ENCODE measurements at places on chromosomes 2 and 18.

GRCh38 chr2:20451341-20451740 is 4.5 kb downstream of the RHOB start:
- DNase-seq: no peak

GRCh38 chr2:8231902-8232301 is 450.0 kb upstream of the ID2 start:
- no peak for DNase-seq

GRCh38 chr2:201344663-201345366 is 12.3 kb downstream of the FLACC1 start:
- no peak for DNase-seq

DNA sequence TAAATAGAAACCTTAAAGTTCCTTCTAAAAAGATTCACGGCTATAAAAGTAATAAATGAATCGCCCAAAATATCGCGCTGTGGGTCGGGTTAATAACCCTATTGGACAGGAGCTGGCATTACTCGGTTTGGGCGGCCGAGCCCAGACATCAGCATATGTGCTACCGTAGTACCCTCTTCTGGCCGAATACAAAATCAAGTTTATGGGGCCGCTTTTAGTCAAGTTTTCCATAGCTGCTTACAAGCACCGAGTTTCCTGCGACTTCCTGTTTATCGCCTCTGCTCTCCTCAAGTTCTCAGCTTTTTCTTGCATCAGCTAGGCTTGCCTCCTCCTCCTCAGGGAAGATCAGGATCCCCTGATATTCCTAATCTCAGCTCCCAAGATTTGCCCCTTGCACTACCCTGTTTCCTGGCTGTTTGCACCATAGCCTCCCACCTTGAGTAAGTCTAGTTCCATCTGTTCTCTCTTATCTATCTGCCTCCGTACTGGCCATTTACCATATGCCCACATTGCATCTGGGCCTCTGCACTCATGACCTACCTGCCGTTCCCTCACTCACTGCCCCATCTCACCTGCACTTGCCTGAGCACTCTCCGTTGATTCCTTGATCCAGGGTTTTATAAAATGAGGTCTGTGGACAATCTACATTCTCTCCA is 56.1 kb downstream of the SLC35F5 start:
- peak; percentile 78 for DNase-seq

DNA sequence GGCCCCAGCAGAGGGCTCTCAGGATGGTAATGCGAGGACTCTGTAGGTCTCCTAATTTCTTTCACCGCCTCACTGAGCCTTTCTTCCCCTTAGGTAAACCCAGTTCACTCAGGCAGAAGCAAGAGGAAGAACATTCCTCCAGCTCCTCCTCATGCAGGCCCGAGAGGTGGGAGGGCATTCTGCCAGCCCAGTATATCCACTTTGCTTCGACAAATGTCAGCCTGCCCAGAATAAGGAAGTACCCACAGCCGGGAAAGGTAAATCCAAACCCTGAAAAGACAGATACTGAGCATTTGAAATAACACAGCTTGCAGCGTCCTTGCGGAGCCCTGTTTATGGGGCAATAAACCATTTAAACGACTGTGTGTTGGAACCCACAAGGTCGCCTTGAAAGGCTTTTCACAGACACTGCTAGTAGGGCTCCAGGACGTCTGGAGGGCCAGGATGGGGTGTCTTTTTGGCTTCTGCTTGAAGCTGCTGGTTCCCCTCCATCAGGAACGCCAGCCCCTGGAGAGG is 63.0 kb upstream of the STPG4 start:
- no peak for DNase-seq

GRCh38 chr2:197920088-197920487 is 115.7 kb downstream of the PLCL1 start:
- DNase-seq: no peak

DNA sequence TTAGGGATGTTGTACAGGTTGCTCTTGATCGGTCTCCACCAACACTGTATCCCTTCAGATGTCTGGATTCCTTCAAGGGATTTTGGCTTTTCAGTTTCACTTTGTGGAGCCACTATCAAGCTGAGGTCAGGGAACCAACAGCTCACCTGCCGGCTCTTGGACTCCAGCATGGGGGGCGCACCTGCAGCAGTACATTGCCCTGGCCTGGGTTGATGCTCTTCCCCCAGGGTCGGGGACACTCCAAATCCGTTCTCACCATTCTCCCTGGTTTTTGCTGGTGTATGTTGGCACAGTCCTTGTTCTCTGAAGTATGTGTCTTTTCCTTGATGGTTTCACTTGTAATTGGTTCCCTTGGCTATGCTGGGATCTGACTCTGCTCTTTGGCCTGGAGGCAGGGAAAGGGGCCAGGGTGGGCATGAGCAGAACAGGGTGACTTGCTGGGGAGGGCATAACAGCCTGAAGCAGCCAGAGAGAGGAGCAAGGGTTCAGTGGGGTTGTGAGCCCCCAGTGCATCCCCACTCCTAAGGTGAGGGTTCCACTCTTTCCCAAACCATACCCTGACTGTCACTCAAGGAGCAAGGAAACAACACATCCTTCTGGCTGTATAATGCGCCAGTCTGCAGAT is 5.1 kb downstream of the ARHGEF4 start:
- DNase-seq: no peak

DNA sequence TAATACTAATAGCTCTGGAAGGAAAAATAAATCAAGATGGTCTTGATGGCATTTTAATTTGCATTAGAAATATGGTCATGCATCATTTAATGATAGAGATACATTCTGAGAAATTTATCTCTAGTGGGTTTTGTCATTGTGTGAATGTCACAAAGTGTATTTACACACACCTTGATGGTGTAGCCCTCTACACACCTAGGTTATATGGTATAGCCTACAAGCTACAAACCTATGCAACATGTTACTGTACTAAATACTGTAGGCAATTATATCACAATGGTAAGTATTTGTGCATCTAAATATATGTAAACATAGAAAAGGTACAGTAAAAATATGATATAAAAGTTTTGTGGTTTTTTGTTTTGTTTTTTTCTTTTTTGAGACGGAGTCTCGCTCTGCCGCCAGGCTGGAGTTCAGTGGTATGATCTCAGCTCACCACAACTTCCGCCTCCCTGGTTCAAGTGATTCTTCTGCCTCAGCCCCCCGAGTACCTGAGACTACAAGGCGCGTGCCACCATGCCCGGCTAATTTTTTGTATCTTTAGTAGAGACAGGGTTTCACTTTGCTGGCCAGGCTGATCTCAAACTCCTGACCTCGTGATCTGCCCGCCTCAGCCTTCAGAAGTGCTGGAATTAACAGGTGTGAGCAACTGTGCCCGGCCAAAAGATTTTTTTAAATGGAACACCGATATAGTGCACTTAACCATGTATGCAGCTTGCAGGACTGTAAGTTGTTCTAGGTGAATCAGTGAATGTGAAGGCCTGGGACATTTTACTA is 83.7 kb upstream of the UBXN4 start:
- DNase-seq: peak; percentile 75

DNA sequence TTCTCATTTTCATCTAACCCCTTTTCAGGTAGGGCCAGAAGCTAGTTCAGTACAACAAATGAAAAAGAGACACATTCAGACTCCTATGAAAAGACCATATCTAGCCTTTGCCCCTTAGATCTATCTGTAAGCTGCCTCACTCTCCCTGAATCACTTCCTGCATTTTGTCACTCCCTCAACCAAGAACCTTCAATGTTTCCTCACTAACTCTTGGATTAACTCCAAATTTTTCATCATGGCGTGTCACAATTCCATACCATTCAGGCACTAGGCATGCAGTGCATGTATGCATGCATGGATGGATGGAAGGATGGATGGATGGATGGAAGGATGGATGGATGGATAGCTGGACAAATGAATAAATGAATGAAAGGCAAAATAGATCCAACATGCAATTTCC is 356.9 kb downstream of the TNS1 start:
- DNase-seq: no peak

- DNase-seq: peak; percentile 81
Observed at GRCh38 chr2:102147935-102148334, 5.4 kb downstream of the IL1R1 start.

- DNase-seq: no peak
Observed at GRCh38 chr2:4753721-4754120, 938.5 kb upstream of the SOX11 start.

DNA sequence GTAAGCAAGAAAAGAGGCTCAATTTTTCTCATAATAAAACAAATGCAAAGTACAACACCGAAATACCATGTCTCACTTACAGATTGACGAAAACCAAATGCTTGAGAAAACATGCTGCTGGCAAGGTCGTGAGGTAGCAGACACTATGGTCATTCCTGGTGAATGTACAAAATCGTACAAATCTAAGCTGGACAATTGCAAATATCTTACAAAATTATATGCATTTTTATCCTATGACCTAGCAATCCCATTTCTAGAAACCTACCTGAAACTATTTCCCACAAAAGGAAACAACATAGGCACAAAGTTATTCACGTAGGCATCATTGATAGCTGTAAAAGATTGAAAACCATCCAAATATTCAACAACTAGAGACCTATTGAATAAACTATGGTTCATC is 54.0 kb downstream of the SCG2 start:
- no peak for DNase-seq

GRCh38 chr18:5556310-5556974 is 12.6 kb upstream of the EPB41L3 start:
- DNase-seq: no peak

DNA sequence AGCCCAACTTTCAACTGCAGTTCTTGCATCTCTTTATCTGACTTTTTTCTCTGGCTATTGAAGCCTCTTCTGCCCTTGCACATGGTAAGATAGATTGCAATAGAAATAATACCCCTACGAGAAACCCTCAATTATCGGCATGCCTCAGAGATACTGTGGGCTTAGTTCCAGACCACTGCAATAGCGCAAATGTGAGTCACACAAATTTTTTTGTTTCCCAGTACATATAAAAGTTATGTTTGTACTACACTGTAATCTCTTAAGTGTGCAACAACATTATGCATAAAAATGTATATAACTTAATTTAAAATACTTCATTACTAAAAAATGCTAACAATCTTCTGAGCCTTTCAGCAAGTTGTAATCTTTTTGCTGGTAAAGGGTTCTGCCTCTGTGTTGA is 124.7 kb downstream of the PDE1A start:
- DNase-seq: no peak

GRCh38 chr2:33696234-33696633 is 97.1 kb upstream of the FAM98A start:
- DNase-seq: no peak

DNA sequence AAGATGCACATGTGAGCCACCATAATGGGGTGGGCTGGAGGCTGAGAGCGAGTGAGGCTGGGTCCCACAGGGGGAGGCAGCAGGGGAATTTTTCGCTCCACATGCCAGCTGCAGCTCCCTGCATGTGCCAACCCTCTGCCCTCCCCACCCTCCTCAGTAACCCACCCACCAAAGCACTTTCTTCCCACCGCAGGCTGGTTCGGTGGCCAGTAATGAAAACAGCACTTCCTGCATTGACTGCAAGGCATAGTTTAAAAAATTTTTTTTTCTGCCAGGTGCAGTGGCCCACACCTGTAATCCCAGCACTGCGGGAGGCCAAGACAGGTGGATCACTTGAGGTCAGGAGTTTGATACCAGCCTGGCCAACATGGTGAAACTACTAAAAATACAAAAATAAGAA is 147.5 kb upstream of the TTC39C start:
- no peak for DNase-seq

DNA sequence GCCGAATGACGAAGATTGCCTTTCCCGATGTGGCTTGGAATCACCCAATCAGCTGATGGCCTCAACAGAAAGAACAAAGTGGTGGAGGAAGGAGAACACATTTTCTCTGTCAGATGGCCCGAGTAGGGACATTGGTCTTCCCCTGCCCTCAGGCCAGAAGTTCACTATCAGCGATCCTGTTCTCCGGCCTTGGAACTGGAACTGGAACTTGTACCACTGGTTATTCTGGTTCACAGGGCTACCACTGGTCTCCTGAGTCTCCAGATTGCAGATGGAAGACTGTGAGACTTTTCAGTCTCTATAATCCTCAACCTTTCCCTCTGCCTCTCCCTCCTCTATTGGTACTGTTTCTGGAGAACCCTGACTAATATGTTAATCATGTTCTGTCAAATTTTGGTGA is 180.4 kb downstream of the ANKRD30B start:
- no peak for DNase-seq

DNA sequence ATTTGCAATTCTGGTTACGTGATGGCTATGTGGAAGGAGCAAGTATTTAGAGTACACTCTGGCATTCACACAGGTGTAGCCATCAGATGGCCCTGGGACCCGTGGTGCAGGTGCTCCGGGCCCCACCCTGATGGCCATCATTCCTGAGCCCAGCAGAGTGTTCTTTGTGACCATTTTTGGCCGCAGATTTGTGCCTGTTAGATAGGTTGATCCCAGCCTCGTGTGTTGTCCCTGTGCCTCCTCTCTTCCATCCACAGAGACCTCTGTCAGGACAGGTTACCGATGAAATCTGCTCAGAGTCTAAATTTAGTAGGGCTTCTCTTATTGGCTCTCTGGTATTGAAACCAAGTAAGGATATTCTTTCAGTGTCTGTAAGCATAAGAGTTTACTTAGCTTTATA is 33.9 kb downstream of the MAPRE2 start:
- DNase-seq: no peak

GRCh38 chr2:119440501-119440870 is 8.8 kb downstream of the TMEM37 start:
- no peak for DNase-seq

DNA sequence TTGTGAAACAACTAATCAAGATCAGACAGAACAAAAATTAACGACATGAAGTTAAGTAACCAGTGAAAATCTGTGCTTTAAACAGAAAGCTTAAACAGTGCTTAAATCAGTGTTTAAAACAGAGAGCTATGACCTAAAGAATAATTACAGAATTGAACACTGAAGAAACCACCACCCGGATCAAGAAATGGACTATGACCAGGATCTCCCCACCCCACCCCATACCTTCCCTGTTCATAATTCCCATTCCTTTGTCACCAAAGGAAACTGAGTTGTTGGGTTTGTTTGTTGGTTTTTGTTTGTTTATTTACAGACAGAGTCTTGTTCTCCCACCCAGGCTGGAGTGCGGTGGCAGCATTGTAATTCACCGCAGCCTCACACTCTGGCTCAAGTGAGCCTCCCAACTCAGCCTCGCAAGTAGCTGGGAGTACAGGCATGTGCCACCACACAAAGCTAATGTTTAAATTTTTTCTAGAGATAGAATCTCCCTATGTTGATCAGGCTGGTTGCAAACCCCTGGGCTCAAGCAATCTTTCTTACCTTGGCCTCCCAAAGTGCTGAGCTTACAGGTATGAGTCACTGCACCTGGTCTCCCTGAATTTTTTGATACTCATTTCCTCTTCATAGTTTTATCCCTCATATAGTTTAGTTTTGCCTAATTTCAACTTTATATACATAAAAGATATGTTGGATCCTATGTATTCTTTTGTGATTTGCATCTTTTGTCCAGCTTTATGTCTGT is 8.2 kb upstream of the ALPG start:
- DNase-seq: no peak

GRCh38 chr2:79876430-79876829 is 363.6 kb downstream of the CTNNA2 start:
- DNase-seq: no peak

- no peak for DNase-seq
Observed at GRCh38 chr2:190327867-190328572, 8.4 kb upstream of the HIBCH start.

DNA sequence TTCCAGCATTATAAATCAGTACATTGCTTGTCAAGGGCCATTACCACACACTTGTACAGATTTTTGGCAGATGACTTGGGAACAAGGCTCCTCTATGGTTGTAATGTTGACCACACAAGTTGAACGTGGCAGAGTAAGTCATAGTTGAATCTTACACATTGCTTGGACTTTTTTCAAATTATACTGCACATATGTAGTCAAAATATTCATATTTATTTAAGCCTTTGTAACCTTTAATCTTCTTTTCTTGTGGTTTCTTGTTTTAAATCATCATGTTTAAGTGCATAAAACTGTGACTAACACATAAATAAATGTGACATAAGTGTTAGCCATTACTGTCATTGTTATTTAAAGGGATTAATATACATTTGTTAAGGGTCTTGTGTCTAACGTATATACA is 52.1 kb upstream of the EPB41L5 start:
- no peak for DNase-seq
